ENCODE measurements at places on chromosomes 12 and 14.

- no peak for DNase-seq
Measured at GRCh38 chr14:104954746-104955395, 23.3 kb downstream of the AHNAK2 start.

DNA sequence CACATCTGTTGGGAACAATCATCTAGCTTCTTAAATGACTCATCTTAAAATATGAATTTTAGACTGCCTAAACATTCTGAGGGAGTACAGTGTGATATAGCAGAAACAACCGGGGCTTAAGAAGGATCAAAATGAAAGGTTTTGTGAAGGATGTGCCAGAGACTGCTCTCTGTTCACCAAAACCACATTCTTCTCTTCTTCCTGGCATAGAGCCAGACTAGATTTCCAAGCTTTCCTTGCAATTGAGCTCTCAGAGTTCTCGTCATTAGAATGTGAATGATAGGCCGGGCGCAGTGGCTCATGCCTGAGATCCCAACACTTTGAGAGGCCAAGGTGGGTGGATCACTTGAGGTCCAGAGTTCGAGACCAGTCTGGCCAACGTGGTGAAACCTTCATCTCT lies 94.5 kb downstream of the LRRIQ1 start:
- DNase-seq = no peak

DNA sequence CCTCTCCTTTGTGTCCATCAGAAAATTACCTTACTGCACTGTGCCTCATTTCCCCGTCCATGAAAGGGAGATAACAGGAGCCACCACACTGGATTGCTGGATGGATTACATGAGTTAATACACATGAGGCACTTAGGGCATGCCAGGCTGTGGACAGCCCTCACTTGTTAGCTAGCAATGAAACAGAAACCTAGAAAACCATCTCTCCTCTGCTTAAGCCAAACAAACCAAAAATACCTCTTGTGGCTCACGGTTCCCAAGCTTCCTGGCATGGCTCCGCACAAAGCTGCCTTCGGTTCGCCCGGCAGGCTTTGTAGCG lies 660 bp upstream of the HCFC2 start:
- no peak for DNase-seq

GRCh38 chr14:101903111-101903561 lies 61.2 kb upstream of the DYNC1H1 start:
- DNase-seq = no peak

DNA sequence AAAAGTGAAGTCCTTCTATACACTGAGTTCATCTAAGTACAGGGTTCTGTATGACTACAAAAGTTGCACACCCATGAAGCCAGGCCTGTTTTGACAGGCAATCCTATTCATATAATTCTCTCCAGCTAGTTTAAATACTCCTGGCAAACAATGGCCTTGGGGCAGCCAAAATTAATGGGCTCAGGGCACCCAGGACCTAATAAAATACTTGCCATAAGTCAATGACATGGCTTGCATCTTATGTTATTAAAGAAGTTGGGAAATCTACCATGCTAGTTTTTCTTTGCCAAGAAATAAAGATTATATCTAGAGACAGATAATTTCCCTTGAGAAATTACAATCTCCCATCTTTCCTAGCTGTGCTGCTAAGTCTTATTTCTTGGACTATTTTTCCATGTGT lies 11.1 kb upstream of the TMTC1 start:
- DNase-seq = no peak

DNA sequence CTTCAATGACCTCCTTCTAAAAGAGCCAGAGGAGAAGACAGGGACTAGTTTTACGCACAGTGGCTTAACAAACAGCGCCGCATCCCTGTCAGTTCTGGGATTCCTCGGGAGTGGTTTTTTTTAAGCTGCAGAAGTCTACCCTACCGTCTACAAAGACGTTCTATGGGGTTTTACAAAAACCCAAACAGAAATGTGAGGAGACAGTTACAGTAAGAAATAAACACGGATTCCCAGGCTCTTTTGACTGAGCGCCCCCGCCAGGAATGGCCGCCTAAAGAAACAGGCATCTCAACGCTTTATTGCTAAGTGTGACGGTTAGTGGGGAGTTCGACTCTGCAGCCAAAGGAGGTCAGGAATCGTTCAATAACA lies 484 bp downstream of the ALKBH1 start:
- no peak for DNase-seq

- DNase-seq = no peak
Measured at GRCh38 chr12:131445184-131445774, 265.6 kb upstream of the SFSWAP start.

GRCh38 chr12:3655328-3655900 lies 97.5 kb downstream of the CRACR2A start:
- DNase-seq = no peak

DNA sequence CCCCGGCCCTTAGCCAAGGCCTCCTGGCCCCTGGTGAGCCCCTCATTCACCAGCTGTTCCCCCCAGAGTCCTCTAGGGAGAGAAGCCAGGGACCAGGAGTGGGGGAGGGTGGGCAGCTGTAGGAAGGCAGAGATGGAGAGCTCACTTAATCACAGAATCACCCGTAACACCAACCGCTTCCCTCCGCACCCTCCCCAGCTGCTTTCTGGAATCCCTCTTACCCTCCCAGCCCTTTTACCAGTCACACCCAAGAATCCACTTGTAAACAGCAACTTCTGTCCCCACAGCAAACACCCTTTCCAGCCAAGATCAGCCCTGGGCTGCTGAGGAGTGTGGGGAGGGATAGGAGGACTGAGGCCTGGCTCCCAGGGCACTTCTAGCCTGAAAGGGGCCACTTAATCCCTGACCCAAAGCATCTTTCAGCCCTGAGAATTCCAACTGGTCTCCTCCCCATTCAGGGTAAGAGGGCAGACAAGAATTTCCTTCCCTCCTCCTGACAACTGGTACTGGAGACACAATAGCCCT lies 18.8 kb downstream of the NCKAP5L start:
- DNase-seq = no peak

Data from activated CD8-positive, alpha-beta memory T cell treated with anti-CD3 and anti-CD28 coated beads for 4 hours (primary cell).